ENCODE measurements at places on chromosomes 1 and 21.

- no peak for DNase-seq
Measured at GRCh38 chr1:205688171-205689080, 8.1 kb upstream of the SLC45A3 start.

DNA sequence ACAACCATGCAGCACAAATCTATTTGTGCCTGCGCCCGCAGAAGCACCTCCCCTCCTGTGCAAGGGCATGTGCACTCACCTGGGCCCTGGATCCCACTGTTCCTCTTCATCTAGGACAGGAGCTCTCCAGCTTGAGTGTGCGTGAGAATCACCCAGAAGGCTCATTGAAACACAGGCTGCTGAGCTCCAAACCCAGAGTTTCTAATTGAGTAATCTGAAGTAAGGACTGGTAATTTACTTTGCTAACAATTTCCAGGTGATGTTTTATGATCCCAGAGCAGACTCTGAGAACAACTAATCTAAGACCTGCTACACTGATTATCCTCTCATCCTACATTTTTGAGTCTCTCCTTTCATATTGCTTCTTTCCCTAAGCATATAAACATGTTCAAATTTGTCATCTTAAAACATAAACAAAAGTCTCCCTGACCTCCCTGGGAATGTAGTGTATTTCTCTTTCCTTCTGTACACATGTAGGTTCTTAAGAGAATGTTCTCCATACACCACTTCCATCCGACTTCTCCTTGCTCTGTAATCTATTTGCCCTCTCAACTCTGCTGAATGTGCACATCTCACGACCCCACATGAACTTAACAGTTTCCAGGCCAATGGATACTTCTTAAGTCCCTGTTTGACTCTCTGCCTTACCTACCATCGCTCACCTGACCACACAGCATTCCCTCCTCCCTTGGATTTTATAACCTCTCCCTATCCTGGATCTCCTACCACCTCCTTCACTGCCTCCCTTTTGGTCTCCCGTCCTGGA, 522.5 kb downstream of the SMYD3 start:
- no peak for DNase-seq

DNA sequence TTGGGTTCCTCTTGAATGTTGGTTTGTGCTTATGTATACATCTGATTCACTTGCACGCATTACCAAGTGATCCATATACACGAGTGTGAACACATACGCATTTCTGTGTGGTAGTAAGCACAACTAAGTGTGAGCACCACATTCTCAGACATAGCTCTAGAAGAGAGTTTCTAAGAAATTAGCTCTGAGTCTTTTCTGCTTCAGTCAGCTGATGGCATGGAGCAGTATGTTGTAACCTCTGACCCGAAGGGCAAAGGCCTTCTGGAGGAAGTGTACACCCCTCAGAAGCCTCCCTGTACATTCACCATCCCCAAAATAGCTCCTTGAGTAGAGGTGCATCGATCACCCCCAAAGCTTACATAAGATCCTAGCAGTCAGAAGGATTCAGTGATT, 183.7 kb downstream of the KIF26B start:
- no peak for DNase-seq

DNA sequence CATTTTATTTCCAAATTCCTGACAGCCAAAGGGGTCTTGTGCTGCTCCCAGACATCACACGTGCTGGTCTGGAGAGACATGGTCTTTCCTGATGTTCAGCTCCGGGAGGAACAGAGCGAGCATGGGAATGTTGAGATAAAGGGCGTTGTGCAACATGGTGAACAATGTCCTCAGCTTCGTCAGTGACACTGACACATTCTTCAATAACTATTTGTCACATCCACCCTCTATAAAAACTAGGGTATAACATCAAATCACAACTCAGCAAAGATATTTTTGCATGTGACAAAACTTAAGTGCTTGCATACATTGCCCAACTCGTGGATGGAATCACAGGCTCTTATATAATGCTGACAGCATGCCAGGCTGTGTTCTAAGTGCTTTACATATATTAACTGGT, 42.4 kb upstream of the GRHL3 start:
- no peak for DNase-seq

GRCh38 chr1:34701326-34702060, 53.4 kb upstream of the GJB5 start:
- DNase-seq = no peak

- no peak for DNase-seq
Measured at GRCh38 chr1:185825556-185825955, 91.4 kb downstream of the HMCN1 start.

GRCh38 chr1:177977141-177977540, 7.3 kb upstream of the SEC16B start:
- DNase-seq = no peak

DNA sequence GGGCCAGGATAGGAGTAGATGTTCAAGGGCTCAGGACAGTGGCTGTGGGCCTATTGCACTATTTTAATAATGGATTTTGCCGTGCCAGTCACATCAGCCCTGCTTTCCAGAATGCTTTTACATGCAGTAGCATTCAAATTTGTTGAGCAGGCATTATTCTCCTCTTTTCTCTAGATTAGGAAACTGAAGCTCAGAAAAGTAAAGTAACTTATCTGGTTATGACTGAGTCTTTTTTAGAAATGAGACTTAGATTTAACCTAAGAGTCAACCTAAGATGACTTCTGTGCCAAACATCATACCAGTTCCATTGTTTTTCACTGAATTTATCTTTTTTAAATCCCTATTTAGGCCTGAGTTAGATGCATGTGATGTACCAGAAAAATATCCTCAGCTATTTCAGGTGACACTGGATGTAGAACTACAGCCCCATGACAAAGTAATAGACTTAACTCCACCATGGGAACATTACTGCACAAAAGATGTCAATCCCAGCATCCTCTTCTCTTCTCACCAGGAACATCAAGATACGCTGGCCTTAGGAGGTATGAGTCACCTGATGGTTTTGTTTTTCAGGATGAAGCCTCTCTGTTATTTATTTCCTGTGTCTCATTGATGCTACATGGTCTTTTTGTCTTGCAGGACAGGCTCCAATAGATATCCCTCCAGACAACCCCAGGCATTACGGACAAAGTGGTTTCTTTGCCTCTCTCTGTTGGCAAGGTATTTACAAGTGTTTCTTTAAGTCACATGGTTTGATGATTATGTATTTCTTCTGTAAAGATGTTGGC, 31.4 kb upstream of the LEPR start:
- DNase-seq = no peak

- DNase-seq = no peak
Measured at GRCh38 chr1:234729561-234730474, 119.8 kb upstream of the IRF2BP2 start.

GRCh38 chr1:19844731-19845495, 29.8 kb upstream of the RNF186 start:
- DNase-seq = no peak

- no peak for DNase-seq
Measured at GRCh38 chr1:180627411-180627810, 4.4 kb upstream of the XPR1 start.

GRCh38 chr1:50346621-50347020, 76.6 kb downstream of the DMRTA2 start:
- peak; percentile 69 for DNase-seq

DNA sequence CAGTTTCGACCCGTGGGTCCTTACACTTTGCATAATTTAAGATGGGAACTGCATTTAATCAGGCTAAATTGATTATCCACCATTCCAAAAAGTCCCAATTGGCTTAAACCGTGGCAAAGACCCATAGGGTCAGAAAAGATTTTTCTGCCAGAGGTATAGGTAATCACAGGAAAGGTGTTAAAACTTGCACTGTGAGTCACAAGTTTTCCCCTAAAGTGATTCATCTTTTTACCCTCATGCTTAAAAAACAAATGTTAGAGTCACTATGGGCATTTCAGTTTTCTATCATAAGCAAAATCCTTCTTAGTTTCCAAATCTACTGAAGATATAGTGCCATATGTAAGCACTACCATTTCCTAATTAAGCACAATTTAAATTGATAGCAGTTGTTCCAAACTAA, 1079.8 kb downstream of the ADGRL2 start:
- DNase-seq = no peak

- no peak for DNase-seq
Measured at GRCh38 chr1:67955591-67955990, 94.8 kb downstream of the DIRAS3 start.

- DNase-seq = no peak
Measured at GRCh38 chr1:166184012-166184411, 17.2 kb upstream of the FAM78B start.

- DNase-seq = no peak
Measured at GRCh38 chr1:181015251-181015615, 7.4 kb downstream of the STX6 start.

- no peak for DNase-seq
Measured at GRCh38 chr1:37078866-37079265, 44.6 kb upstream of the GRIK3 start.

- no peak for DNase-seq
Measured at GRCh38 chr1:221993444-221993948, 251.6 kb upstream of the DUSP10 start.

GRCh38 chr1:116738673-116739370, 15.4 kb upstream of the CD2 start:
- DNase-seq = no peak

GRCh38 chr1:237045278-237046016, 3.5 kb downstream of the RYR2 start:
- no peak for DNase-seq

DNA sequence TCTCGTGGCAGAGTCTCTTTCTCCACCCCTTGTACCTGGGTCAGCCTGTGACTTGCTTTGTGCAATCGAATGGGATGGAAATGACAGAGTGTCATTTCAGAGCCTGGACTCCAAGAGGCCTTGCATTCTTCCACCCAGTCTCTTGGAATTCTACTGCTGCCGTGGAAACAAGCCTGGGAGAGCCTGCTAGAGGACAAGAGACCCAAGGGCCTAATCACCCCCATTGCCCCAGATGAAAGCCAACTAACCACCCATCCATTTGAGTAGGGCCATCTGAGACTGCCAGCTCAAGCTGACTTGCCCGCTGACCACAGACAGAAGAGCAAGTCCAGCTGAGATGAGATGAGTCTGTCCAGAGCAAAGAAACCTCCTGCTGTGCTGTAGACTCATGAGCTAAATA, 201.6 kb downstream of the PTPRU start:
- no peak for DNase-seq

- no peak for DNase-seq
Measured at GRCh38 chr21:29349702-29350101, 51.0 kb downstream of the BACH1 start.

- DNase-seq = no peak
Measured at GRCh38 chr1:28755701-28756100, 19.0 kb downstream of the YTHDF2 start.

DNA sequence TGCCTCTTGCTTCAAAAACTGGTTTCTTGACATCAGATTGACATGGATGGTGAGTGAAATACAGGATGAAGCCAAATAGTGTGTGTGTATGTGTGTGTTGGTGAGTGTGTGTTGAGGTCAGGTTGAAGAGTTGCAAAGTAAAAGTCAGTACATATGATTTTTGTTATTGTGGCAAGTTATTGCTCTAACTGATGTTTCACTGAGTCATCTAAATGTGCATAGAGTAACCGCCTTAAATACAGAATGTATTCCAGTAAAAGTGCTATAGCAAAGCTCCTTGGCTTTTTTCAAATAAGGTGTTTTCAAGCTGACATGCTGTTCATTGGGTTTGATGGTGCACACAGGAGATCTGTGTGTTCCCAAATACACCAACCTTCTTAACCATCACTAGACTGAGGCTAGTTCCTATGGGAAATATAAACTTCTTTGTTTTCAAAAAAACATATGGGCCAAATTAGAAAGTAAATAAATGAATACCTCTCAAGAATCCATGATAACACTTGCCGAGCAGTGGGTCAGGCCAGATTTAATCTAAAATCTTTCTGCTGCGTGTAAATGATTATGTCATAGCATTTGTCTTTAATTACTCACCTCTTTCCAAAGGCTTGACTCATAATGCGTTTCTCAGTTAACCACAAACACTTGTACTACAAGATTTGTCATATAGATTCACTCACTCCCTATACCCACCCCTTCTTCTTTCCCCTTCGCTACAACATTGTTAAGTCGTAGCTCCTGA, 151.1 kb downstream of the LYPLAL1 start:
- no peak for DNase-seq

DNA sequence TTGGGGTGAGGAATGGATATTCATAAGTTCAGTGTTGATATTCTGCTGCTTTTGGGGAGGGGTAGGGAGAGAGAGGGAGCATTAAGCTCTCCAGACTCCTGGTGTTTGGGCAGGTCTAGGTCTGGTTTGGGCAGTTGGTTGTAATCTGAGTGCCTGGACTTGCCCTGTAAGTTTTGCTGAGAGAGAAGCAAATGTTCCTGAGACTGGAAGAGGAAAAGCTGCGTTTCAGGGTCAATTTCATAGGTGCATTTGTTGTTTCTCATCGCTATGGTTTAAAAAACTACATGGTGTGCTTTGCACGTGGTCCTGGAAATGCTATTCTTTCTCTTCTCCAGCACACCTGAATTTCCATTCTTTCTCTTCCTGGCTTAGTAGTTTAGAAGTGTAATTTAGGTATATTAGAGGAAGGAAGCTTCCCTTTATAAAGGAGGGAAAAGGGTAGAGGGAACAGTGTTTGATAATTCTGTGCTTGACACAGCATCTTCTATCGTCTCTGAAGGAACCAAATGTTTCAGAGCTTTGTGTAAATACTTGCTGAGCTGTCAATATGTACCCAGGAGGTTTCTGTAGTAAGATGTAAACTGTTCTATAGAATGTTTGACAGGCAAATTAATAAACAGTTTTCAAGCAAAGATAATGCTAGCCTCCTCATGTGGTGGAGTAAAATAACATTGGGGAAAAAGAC, 6.3 kb downstream of the ARID1A start:
- DNase-seq = no peak

- DNase-seq = no peak
Measured at GRCh38 chr1:38241594-38242334, 195.2 kb upstream of the POU3F1 start.

DNA sequence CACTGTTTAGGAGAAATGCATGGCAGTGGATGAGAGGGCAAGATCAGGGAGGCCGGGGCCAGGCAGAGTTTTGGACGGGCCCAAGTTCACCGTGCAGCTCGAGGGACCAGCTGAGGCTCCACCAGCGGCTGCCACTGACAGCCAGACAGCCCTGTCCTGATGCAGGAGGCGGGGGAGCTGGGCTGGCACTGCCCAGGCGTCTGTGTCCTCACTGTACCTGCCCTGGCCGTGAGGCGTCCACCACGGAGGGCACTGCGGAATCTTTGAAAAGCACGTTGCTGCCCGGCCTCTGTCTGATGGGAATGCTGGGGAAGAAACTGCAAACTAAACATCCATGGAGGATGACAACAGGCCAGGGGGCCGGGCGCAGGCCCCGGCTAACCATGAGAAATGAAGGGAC, 35.5 kb downstream of the VPS26C start:
- DNase-seq = no peak

- no peak for DNase-seq
Measured at GRCh38 chr1:22611530-22611947, 24.9 kb upstream of the C1QA start.

DNA sequence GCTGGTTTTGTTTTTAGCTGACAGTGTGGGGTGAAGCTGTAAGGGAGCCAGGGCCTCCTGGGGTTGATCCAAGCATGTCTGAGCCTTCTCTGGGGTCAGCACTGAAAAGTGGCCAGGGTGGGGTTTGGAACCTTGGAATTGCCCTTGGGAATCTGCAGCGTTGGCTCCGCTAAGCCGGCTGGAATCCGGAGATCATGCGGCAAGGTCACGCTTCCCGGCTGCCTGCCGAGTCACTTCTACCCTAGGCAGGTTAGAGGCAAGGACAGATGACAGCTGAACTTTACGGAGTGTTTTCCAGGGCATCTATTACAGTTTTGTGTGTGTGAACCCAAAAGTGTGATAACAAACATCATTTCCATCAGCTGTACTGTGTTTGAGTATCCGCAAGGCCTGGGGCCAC, 17.1 kb downstream of the ABCG1 start:
- no peak for DNase-seq

Data from osteocyte (in vitro differentiated cells).